Common myeloid progenitor, CD34-positive (primary cell): ENCODE measurements at places on chromosomes 1 and 21.
A peak's percentile ranks its signal among the peaks of the same experiment; 100 is the strongest.

DNA sequence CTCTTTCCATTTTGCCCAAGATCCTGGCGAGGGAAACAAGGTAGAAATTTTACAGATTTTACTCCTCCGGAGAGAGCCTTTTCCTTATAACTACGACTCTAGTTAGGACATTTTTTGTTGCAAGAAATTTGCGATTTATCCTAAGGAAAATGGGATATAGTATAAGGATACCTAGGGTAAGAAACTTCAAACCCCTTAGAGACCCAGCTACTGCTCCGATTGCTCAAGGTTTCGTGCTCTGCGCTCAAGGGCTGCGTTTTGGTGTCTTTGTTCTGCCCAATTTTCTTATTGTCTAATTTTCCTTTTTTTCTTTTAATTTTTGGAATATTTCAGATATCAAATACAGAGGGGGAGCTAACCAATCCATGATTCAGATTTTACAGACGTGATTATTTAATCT, 1.5 kb downstream of the TTC3 start:
- peak overlapping the region; percentile 72 for H3K27ac ChIP-seq
- H3K4me1 ChIP-seq, result peaks cover 40% of the 10 kb centered on the region
- no peak for DNase-seq
- H3K27me3 ChIP-seq, result no peaks in the 10 kb centered on the region
- H3K4me3 ChIP-seq, result peak overlapping the region; percentile 94

DNA sequence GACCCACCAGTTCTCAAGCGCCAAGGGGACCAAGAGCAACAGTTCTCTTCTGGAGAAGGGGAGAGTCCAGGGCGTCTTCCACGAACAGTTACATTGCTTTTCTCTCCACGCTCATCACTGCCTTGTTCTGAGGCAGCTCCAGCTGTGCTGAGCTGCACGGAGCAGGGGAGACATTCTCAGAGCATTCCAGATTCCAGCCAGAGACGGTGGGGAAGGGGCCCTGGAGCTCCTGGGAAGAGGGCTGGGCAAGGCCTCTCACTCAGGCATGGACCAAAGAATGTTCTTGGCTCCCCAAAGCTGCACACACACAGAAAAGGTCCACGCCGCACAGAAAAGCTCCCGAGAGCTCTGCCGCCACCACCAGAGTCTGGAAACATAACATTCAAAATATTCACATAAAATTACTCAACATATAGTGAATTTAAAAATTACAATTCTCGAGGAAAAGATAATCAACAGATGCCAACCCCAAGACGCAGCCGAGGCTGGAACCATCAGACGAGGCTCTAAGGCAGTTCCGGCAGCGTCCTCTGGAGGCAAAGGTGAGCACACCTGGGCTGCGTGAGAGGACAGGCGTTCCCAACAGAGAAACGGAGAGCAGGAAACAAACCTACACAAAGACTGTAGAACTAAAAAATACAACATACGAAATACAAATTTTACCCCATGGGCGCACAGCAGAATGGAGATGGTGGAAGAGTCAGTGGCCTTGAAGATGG, 40.5 kb downstream of the UBE2G2 start:
- no peak for DNase-seq
- H3K27me3 ChIP-seq, result no peaks in the 10 kb centered on the region
- H3K36me3 ChIP-seq, result no peaks in the 10 kb centered on the region
- H3K4me3 ChIP-seq, result no peak overlapping the region

DNA sequence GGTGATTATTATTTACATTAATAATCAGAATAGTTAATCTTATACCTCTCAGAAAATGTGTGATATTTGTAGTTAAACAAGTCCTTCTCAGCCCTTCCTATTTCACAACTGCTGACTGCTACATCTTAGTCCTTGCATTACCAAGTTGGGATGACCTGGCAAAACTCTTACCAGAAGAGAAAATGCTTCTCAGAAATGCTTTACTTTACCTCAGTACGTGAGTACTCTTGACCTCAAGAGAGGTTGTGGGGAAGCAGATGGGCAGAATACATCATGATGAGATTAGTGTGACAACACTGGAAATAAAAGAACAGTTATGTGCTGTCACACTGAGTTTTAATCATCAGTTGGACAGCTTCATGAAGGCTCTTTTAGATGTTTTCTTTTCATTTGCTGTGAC, 16.2 kb downstream of the CFAP126 start:
- H3K27me3 ChIP-seq, result no peaks in the 10 kb centered on the region
- peaks cover 3% of the 10 kb centered on the region for H3K36me3 ChIP-seq
- no peak overlapping the region for H3K27ac ChIP-seq
- no peaks in the 10 kb centered on the region for H3K4me1 ChIP-seq

- H3K27me3 ChIP-seq, result no peaks in the 10 kb centered on the region
- H3K27ac ChIP-seq, result no peak overlapping the region
- H3K4me3 ChIP-seq, result no peak overlapping the region
- DNase-seq, result no peak
- H3K4me1 ChIP-seq, result no peaks in the 10 kb centered on the region
Measured at GRCh38 chr1:92587445-92587844, 100.7 kb upstream of the GFI1 start.
